Epithelial cell of esophagus (primary cell): ENCODE measurements at places on chromosomes 3 and 15.
A peak's percentile ranks its signal among the peaks of the same experiment; 100 is the strongest.

GRCh38 chr3:183823963-183824362 lies 1.4 kb downstream of the MAP6D1 start:
- DNase-seq = no peak

- DNase-seq = no peak
These were observed 12.7 kb downstream of the COL6A6 start for GRCh38 chr3:130529486-130530215.

DNA sequence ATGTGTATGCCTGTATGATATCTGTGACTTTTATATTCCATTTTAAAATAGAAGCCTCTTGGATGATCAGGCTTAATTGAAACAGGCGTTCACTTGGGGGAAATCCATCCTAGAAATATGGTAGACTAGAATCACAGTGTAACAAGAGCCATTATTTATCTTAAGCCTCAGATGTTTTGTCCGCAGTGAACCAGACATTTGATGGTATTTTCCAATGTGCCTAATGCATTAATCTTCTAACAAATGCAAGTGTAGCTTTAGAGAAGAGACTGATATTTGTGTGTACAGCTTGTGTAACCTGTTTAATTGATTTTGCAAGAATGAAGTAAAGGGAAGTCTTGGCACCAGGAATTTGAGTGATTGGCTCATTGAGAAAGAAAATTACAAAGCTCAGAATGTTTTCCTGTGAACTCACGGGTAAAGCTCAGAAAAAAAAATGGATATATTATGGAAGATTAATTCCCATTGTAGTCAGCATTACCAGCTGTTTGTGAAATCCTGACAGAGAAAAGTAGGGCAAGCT lies 155.7 kb downstream of the SV2B start:
- no peak for DNase-seq

DNA sequence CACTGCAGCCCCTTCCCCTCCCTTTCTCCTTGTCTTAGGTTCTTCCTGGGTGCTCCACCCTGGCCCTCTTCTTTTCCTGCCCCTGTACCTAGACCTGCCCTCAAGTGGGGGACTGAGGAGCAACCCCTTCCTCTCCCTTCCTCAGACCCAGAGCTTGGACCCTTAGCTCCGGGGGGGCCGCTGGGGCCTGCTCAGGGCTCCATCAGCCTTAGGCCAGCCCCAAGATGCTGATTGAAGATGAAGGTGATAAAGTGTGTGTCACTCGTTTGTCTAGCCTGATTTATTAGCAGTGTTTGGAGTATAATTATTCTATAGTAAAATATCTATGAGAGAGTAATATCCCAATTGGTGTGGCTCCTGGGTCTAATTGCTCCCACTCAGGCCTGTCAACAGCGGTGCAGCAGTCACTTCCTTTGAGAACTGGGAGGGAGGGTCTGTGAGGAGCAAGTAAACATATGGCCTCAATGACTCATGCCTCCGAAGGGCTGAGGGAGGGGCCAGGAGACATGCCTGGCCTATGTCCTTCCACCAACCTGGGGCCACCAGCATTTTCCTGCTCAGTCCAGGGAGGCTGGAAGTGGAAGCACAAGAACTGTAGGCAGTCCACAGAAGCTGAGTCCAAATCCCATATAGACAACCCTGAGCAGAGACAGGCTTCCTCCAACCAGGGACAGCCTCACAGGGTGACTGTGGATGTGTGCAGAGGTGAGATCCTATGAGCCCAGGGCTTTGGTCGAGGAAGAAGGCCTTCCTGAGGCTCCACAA lies 123.2 kb downstream of the DNAJB8 start:
- DNase-seq = peak; percentile 73

GRCh38 chr15:37375519-37375918 lies 275.2 kb upstream of the MEIS2 start:
- no peak for DNase-seq

DNA sequence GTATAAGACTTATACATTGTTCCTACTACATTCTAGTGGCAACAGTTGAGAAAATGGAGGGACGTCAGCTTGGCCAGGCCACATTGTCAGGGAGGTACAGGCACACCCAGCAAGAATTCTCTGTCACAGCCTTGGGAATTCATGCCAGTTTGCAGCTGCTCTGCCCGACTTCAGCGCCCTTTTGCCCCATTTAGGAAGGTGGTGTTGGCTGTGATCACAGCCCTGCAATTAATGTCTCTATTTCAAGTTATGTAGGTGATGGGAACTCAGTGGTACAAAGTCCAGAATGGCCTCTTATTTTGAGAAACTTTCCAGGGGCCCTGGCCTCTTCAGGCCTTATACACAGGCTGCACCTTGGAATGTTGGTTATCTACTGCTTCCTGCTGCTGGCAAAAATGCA lies 26.7 kb downstream of the AMOTL2 start:
- no peak for DNase-seq

- no peak for DNase-seq
These were observed 233.8 kb downstream of the NTRK3 start for GRCh38 chr15:88022716-88023115.

- DNase-seq = no peak
These were observed 13.1 kb upstream of the BLOC1S6 start for GRCh38 chr15:45573961-45574629.

GRCh38 chr3:194874206-194874605 lies 188.5 kb downstream of the FAM43A start:
- no peak for DNase-seq

GRCh38 chr15:80325206-80325605 lies 73.2 kb upstream of the CTXND1 start:
- DNase-seq = no peak

DNA sequence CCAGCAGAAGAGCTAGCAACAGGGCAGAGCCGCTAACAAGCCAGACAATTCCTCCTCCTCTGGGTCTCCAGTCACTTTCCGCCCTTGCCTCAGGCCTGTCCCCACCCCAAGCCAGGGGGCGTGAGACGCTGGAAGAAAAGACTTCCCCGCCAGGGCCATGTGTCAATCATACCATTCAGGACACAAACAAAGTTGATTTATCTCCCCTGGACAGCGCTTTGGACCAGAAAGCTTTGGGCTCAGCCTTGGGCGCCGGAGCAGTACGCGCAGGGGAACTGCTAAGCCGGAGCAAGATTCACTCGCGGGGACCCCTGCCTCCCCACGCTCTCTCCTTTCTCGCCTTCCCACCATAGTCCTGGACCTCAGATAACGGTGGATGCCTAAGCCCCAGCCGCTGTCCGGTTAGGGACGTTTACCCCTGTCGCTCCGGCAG lies 479 bp downstream of the LRRC2 start:
- DNase-seq = no peak

DNA sequence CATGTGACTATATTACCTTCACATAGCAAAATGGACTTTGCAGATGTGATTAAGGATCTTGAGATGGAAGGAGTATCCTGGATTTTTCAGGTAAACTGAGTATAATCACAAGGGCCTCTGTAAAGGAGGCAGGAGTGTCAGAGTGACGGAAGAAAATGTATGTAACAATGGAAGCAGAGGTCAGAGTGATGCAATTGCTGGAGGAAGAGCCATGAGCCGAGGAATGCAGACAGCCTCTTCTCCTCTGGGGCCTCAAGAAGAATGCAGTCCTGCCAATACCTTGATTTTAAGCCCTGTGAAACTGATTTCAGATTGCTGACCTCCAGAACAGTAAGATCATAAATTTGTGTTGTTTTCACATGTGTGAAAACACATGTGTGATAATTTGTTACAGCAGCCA lies 15.1 kb downstream of the HEMK1 start:
- DNase-seq = no peak

DNA sequence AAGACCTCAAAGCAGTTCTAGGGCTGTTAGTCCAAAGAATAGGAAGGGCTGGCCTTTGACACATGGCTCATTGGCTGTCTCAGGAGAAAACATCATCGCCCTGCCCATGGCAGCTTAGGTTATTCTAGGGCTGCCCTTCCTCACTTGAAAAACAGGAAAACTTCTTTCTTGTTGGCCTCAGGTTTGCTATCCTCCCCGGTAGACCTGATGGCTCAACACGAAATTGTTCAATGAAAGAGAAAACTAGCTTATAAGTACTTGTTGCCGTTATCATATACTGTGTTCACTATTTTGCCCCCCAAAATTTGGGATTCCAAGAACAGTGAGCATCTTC lies 602 bp upstream of the SLTM start:
- DNase-seq = no peak

- peak; percentile 9 for DNase-seq
These were observed 60.9 kb upstream of the ITGA11 start for GRCh38 chr15:68492855-68493254.

- DNase-seq = no peak
These were observed 480.6 kb downstream of the RBMS3 start for GRCh38 chr3:29761517-29761916.

GRCh38 chr3:146783446-146783845 lies 178.3 kb upstream of the PLSCR5 start:
- DNase-seq = no peak

DNA sequence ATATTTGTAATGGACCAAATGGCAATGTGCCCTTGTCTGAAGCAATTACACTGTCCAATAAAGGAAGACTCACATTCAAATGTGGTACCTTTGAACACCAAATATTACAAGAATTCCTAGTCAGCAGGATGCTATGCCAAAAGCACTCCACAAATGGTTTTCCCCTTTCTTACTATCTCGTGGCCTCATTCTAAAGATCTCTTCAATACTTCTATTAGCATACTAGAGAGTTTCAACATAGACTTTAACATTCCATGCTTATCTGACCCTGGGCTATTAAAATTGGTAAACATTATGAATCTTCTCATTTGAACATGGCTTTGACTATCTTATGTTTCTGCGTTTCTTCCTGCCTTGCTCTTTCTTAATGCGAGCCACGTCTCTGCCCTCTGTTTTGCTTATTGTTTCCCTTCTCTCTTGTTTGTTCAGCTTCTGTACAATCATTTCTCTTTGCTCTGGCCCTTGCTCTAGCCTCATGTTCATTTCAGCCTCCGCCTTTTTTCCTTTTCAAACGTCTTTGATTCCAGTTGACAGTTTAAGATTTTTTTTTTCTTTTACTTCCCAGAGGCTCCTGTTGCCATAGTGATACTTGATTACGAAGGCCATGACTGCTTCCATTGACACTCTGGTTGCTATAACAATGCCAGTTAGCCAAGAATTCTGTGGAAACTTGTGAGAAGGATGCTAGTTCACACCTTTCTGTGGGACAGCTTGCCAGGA lies 49.5 kb upstream of the SLC9A9 start:
- peak; percentile 63 for DNase-seq

- DNase-seq = no peak
These were observed 10.5 kb downstream of the DPH6 start for GRCh38 chr15:35535365-35535916.

- DNase-seq = no peak
These were observed 151.1 kb downstream of the ROBO2 start for GRCh38 chr3:77191014-77191413.

DNA sequence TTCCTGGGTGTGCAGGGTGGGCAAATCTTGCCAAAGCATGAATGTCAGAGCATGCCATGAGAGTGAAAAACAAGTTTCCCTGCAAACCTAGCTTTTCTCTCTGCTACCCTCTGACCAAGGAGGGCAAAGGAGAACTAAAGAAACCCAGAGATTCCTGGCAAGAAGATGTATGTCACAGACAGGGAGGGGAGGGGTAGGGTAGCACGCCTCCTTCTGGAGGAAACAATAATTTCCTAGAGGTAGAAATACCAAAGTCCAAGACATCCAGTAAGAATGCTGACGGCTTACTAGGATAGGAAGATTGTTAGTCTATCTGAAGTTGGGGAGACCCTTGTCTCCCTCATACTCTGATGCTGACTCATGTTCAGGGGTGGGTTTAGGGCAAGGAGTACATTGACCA lies 203.9 kb downstream of the NR1D2 start:
- DNase-seq = peak; percentile 28

- peak; percentile 64 for DNase-seq
These were observed 408.3 kb upstream of the RGMA start for GRCh38 chr15:93497291-93497690.

DNA sequence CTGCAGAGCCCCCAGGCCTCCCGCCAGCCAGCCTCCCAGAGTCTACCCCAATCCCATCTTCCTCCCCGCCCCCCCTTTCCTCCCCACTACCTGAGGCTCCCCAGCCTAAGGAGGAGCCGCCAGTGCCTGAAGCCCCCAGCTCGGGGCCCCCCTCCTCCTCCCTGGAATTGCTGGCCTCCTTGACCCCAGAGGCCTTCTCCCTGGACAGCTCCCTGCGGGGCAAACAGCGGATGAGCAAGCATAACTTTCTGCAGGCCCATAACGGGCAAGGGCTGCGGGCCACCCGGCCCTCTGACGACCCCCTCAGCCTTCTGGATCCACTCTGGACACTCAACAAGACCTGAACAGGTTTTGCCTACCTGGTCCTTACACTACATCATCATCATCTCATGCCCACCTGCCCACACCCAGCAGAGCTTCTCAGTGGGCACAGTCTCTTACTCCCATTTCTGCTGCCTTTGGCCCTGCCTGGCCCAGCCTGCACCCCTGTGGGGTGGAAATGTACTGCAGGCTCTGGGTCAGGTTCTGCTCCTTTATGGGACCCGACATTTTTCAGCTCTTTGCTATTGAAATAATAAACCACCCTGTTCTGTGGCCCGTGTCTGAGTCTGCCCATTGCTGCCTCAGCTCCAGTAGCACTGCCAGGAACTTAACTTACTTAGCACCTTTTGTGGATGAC lies 32.2 kb downstream of the PTPN23 start:
- DNase-seq = no peak

- no peak for DNase-seq
These were observed 357.9 kb downstream of the LSAMP start for GRCh38 chr3:116087426-116087825.

GRCh38 chr15:33454996-33455395 lies 144.2 kb downstream of the RYR3 start:
- DNase-seq = no peak

GRCh38 chr3:167350245-167350862 lies 29.7 kb downstream of the ZBBX start:
- peak; percentile 50 for DNase-seq

- no peak for DNase-seq
These were observed 395.5 kb downstream of the FGF12 start for GRCh38 chr3:192331749-192332385.

DNA sequence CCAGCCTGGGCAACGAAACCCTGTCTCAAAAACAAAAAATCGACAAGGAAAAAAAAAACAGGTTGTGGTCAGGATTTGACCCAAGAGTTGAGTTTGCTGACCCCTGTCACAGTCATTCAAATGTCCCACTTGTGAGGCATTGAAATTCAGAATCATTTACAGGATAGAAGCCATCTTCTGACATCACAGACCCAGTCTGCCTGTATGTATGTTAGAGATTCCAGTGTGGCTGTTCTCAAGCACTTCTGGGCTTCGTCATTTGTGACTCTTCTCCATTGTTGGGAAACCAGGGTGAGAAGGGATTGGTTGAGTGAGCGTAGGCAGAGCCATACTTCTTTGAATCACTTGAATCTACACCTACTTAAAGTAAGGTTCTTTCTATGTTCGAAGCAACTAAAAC lies 57.1 kb downstream of the LMLN start:
- DNase-seq = no peak

- DNase-seq = no peak
These were observed 37.1 kb downstream of the ABHD17C start for GRCh38 chr15:80732167-80732566.

DNA sequence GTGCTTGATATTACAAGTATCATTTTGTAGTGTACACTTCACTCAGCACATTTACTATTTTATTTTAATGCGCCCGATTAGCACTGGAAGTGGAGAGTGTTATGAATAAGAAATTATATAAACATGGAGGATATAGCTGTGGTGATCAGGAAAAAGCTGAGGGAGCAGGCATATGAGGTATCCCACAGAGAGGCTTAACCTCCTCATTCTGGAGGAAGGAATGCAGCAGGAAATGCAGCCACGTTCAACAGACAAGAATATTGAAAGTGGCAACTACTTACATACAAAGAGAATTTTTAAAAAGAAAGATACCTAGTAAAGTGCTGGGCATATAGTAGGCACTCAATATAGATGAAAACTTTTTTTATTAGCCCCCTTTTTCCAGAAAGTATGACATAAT lies 166.0 kb upstream of the SATB1 start:
- DNase-seq = no peak
